NCI-H2081 treated with DMSO at 0.1 percent for 48 hours (cell line): ENCODE measurements at places on chromosomes 3 and 15.

DNA sequence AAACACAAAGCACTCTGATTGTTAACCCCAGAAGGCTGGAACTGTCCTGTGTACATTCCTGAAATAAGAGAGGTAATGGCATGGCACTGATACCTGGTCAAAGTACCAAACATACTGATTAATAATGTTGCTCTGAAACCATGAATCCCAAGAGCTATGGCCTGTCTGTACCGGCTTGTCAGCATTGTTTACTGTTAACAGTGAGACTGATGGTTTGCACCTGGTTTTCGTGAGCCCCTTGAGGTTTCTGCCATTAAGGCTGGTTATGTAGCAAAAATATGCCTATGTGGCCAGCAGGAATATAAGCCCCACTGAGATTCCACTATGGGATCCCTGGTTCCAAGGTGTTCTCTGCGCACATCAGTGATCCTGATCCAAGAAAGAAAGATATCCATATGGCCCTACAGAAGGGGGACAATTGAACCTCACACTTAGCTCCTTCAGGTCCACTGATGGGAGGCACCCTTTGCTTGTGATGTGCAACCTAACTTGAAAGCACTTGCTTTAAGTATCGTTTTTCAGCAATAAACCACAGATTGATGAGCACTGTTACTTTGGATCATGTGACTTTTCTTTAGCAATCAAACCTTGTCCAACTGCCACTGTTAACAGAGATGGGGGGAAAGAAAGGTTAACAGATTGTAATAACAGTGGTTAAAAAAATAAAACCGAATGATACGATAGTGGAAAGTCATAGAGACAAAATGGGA, 65.2 kb downstream of the TBL1XR1 start:
- DNase-seq = no peak

DNA sequence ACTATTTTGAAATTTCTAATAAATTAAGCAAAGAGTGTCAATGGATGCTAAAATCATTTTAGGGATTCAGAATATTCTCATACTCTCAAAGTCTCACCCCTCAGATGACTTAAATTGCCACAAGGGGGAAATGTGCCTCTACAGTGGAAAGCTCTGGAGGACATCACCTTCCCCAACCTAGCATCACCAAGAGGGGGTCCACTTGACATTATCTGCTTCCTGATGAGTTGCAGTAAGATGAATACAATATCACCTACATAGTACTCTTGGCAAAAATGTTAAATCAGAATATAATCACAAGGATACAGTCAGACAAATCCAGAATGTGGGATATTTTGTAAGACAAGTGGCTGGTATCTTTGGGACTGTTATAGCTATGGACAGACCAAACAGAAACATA, 290.1 kb downstream of the MFSD1 start:
- DNase-seq = no peak

- DNase-seq = no peak
Observed at GRCh38 chr3:72383883-72384282, 464.4 kb downstream of the SHQ1 start.

DNA sequence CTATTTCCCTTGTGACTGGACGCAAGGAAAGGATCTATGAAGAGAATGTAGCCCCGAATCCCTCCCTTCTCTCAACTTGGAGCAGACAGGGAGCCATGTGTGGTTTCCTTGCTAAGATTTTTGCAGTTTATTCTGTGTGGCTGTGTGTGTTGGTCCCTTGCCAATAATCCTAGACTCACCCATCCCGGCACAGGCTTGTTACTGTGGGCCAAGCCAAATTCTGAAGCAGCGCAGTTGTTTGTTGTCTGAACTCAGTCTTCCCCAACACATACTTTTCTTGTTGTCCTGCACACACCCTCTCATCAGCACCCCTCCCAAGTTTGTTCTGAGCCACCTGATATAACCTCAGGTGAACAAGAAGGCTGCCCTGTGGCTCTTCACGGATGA, 193.3 kb upstream of the CTDSPL start:
- no peak for DNase-seq

DNA sequence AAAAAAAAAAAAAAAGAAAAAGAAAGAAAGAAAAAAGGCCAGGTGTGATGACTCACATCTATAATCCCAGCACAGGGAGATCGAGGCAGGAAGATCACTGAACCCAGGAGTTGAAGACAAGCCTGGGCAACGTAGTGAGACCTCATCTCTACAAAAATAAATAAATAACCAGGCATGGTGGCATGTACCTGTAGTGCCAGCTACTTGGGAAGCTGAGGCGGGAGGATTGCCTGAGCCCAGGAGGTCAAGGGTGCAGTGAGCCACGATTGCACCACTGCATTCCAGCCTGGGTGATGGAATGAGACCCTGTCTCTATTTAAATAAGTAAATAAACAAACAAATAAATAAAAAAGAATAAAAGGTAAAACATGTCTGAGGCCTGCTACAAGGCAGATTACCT, 39.3 kb upstream of the LACTB start:
- DNase-seq = no peak

DNA sequence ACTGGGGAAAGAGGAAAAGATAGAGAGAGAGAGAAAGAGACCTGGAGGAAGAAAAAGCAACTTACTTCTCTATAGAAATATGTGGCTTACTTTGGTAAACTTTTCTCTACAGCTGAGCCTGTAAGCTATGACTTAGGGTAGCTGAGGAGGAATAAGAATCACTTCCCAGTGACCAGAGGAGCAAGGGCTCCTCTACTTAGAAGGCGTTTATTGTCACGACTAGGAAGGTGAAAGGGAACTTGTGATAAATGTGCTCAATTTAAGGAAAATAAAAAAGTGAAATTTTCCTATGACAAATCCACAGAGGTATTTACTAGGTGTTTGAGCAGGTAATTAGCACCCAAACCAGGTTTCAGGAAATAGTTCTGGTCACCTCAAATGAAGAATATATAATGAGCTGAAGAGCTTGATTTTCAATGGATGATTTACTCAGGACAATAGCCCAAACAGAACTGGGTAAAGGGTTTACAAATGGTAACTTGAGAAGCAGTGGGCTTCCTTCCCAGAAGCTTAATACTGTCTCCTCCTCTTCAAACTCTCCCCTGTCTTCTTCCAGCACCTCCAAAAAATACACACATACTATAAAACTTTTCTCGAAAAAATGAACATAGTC, 46.1 kb downstream of the SOX2 start:
- peak; percentile 50 for DNase-seq

DNA sequence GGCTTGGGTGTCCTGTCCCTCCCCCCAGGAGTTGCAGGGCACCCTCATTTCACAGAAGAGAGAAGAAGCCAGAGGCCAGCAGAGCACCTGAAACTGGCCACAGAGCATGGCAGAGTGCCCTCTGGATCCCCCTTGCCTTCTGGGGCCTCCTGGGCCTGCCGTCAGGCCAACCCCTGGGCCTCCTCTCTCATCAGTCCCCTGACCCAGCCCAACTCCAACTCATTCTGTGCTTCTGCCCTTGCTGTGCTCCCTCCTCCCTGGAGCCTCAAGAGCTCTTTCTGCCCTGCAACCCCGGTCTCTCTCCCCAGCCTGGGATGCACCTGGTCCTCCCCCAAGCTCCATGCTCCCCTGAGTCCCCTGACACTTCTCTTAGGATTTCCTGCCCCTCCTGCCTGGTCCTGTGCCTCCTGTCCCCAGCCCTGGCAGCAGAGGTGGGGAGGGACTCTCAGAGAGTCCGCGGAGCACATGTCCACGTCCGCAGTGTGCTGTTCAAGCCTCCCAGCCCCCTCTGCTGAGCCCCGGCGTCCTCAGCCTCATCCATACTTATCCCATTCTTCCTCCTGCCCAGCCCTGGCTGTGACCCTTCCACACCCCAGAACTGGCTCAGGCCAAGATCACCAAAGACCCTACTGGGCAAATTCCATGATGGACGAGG, 30.5 kb upstream of the CACNA2D2 start:
- DNase-seq = no peak

DNA sequence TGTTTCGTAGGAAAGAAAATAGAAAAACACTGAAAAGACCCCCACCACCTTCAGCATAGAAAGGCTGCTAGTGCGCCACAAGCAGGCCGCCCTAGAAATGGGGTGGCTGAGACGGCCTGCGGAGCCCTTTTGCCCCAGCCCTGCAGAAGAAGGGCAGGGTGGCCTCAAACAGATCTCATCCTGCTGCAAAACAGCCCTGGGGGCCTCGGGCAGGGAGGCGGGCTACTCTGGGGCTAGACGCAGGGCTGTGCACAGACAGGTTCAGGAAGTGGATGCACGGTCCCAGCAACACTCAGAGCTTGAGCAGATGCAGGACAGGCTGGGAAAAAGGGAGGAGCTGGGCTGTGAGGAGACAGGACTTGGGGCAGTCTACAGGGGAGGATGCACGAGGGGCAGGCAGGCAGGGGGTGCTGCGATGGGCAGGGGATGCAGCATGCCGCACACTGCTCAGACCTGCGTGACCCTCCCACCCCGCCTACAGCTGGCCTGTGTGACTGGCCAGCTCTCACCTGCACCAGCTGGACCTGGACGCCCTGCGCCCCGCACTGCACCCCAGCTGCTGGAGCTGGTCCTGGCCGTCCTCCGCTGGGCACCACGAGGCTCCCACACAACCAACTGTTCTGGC, 34.3 kb downstream of the ZXDC start:
- DNase-seq = no peak

- DNase-seq = no peak
Observed at GRCh38 chr15:89367485-89368451, 33.1 kb upstream of the POLG start.

GRCh38 chr3:106103383-106103782, 234.6 kb upstream of the CBLB start:
- no peak for DNase-seq

GRCh38 chr3:196275126-196275525, 12.4 kb downstream of the PCYT1A start:
- DNase-seq = no peak

GRCh38 chr15:75598361-75598760, 19.2 kb upstream of the PTPN9 start:
- no peak for DNase-seq

DNA sequence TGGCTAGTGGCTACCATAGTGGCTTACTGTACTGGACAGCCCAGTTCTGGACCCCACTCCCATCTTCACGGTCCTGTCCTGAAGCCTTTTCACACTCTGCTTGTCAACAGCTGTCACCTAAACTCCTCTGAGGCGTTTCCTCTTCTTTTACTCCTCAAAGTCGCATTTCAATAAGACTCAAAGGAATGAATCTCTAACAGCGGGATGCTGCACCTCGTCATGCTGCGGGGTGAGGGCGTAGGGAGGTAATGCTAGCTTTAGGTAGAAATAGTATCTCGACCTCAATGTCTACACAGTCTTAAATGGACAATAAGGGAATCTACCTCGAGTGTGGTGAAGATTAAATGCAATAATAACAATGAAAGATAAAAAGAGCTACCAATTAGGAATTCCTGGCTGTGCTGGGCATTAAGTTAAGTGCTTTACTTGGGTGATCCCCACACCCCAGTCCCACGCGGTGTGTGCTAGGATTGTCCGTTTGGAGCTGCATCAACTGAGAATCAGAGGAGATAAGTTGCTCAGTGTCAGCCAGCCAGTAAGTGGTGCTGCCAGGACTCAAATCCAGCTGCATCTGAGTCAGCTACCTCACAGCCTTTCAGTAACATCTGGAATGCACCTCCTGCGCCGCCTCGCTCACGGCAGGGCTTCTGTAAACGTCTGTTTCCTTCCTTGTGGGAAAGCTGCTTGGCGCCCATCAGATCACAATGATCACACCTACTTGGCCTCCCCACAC, 14.0 kb downstream of the PLA2G4D start:
- no peak for DNase-seq

GRCh38 chr3:197454014-197454413, 101.8 kb downstream of the BDH1 start:
- DNase-seq = no peak

DNA sequence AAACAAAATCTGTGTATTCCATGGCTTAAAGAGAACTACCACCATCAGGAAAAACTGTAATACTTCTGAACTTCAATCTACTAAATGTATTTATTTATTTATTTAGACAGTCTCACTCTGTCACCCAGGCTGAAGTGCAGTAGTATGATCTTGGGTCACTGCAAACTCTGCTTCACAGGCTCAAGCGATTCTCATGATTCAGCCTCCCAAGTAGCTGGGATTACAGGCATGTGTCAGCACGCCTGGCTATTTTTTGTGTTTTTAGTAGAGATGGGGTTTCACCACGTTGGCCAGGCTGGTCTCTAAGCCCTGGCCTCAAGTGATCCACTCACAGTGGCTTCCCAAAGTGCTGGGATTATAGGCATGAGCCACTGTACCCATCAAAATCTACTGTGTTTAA, 202.3 kb upstream of the POU1F1 start:
- DNase-seq = no peak

DNA sequence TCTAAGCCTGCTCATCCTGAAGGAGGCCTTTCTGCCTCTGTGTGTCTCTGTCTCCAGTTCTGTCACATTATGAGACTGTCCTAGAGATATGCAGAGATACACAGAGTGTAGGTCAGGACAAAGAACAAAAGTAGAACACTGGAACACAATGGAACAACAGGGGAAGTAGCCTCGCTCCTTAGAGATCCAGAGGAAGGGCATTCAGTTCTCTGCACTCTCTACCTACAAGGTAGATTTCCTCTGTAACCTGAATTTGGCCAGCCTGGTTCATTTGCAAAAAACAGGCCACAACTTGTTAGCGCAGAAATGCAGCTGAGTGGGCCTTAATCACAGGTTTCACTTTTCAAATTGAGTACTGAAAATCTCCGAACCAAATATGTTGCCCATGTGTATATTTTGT, 19.4 kb downstream of the NEK10 start:
- no peak for DNase-seq

DNA sequence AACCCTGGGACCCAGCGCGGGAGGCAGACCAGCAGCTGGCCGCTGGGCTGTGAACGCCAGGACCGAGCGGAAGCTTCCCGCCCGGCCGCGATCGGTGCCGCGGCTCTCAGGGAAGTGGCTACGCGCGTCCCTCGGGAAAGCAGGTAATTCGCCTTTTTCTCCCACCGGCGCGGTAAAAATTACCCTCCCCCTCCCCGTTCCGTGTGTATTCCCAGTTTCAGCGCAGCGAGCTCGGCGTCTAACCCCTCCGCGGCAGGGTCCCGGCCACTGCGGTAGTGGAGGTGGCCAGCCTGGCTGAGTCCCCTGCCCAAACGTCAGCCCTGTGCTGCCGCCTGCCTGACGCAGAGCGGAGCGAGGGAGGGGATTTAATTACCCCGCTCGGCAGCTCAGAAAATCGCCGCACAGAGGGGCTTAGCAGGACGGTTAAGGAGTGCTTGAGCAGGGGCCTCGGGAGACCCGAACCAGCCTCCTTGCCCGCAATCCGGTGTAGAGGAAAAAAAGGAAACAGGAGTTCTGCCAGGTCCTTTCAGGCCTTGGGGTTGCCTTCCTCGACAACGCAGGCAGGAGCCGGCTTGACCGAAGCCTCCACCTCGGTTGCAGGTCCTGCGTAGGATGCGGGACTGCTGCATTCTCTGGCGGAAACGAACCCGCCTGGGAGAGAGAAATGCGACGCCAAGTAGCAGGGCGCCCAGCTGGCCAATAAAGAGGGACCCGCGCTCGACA, 2.9 kb downstream of the GATA2 start:
- no peak for DNase-seq
